ENCODE measurements at places on chromosomes 3 and 15. TPM values are rescaled to one million over a fixed set of nuclear protein-coding genes. Genes with fewer than 3 reads are reported as not detected.

The C3orf38 gene
- 36.5 TPM for total RNA-seq

The SLC6A11 gene
- total RNA-seq = not detected

The CMC1 gene
- 21.0 TPM for total RNA-seq

The PPM1L gene
- 5.9 TPM for total RNA-seq

The FBXL2 gene
- total RNA-seq = not detected

DNA sequence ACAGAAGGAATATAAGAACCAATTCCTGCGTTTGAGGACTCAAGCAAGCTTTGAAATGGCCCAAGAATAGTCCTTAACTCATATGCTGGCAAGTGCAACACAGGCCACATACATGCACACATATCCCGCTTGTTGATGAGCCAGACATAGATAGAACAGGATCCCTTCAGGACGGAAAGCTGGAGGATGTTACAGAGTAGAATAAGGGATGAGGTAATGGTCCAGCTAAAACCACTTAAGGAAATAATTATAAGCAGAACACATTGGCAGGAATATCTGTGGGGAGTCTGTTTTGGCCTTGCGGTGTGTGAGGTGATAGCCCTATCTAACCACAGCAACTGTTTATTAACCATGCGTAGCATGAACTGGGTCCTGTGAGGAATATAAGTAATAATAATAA, 25.0 kb downstream of the SCG3 start:
- no peak overlapping the region for H3K27ac ChIP-seq
- H3K27me3 ChIP-seq = peaks cover 10% of the 10 kb centered on the region
- no peak for DNase-seq
- H3K4me1 ChIP-seq = no peaks in the 10 kb centered on the region
- no peaks in the 10 kb centered on the region for H3K36me3 ChIP-seq

- no peaks in the 10 kb centered on the region for H3K4me1 ChIP-seq
- no peak for DNase-seq
- H3K4me3 ChIP-seq = no peak overlapping the region
- H3K27me3 ChIP-seq = no peaks in the 10 kb centered on the region
- H3K27ac ChIP-seq = no peak overlapping the region
Measured at GRCh38 chr3:145417678-145418077, 743.3 kb downstream of the PLOD2 start.

DNA sequence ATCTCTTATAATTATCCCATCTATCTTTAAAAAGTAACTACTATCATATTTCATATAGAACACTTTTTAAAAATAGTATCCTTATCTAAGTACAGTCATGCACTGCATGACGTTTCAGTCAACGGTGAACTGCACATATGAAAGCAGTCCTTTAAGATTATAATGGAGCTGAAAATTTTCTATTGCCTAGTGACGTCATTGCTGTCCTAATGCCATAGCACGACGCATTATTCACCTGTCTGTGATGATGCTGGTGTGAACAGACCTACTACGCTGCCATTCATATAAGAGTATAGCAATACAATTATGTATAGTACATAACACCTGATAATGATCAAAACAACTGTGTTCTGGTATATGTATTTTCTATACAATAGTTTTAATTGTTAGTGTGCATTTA, 225.0 kb downstream of the SOX2 start:
- no peak overlapping the region for H3K27ac ChIP-seq
- no peak for DNase-seq
- no peak overlapping the region for H3K4me3 ChIP-seq
- H3K4me1 ChIP-seq = no peaks in the 10 kb centered on the region

GRCh38 chr3:127288343-127288742, 497 bp upstream of the PRR20G start:
- no peaks in the 10 kb centered on the region for H3K36me3 ChIP-seq
- no peaks in the 10 kb centered on the region for H3K4me1 ChIP-seq
- no peak overlapping the region for H3K27ac ChIP-seq
- no peak overlapping the region for H3K4me3 ChIP-seq
- no peaks in the 10 kb centered on the region for H3K27me3 ChIP-seq

DNA sequence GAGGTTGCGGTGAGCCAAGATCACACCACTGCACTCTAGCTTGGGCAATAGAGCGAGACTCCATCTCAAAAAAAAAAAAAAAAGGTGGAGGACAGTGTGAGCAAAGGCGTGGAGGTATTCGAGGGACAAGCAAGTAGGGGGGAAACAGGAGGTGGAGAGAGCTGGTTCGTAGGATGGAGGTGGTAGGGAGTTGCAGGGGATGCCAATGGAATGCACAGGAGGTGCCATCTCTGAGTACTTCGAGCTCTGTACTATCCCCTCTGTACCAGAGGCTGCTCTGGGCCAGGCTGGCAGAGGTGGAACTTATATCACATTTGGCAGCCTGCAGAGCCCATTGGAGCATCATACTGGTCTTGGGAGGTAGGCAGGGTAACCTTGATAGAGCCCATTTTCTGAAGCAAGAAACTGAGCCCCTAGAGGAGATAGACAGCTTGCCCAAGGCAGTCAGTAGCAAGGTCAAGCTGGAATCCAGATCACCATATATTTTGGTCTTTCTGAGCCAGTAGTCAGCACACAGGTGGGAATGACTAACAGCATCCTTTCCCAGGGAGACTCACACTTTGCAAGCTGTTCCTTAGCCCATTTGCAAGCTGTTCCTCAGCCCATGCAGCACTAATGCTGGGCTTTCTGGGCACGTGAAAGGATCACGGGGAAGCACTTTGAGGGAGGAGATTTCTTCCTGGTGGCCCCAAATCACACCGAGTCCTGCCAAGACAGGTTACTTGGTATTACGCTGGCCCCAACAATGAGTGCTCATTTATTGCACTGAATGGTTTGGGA, 9.2 kb upstream of the CCDC33 start:
- no peak overlapping the region for H3K4me3 ChIP-seq
- H3K36me3 ChIP-seq = no peaks in the 10 kb centered on the region
- no peak for DNase-seq
- H3K4me1 ChIP-seq = no peaks in the 10 kb centered on the region

DNA sequence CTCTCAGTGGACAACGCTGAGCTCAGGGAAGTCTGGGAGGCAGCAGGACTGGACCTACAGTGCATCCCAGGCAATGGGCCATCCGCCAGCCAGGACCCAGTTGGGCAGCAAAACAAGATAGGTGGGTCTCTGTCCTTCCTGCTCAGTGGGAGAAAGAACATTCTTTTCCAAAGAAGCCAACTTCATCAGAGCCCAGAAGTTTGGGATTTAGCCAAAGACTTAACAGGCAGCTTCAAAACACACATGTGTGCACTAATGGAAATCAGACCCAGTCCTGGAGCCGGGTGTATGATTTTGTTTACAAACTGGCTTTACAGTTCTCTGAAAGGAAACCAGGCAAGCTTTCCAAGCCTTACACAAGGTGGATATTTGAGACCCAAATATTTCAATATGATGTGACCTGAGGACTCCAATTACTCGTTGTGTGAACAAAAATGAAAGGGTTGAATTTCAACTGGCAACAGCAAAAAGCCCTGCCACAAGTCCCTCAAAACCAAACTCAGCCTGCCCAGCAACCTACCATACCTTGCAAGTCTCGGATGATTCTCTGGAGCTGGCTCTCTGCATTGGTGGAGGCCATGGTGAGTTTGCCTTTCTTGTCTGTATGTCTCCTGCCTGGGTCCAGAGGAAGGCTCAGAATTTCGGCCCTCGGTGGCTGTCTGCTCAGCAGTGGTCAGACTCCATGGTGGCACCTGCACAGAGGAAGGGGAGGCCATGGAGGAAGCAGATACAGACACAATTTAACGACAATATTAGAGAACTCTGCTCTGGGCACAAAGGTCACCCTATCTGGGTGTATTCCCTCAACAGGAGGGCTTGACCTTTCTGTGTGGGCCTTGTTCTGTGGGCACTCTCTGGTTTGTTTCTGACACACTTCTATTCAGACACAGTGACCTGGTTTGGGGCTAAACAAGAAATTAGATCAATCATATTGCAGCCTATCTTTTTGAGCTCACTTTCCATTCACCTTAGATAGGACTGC, 11.0 kb downstream of the FYCO1 start:
- no peak overlapping the region for H3K4me3 ChIP-seq
- peaks cover 70% of the 10 kb centered on the region for H3K4me1 ChIP-seq
- no peak for DNase-seq

DNA sequence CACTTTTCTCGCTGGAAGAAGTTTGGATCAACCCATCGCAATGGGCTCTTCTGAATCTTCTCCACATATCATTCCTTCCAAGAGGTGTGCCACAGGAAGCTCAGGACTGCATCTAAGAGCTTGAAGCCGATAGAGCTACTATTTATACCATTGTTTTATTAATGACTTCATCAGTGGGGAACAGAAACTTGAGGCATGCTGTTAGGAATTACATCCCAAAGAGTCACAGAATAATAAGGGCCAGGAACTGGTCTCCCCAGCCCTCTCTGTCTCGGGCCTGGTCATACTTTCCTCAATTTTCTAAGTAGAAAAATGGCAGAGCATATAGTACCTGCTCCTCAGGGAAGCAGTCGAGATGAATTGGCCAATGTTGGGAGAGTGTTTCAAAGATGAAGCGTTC, 16.9 kb upstream of the C15orf61 start:
- no peak overlapping the region for H3K27ac ChIP-seq
- no peak for DNase-seq
- H3K4me1 ChIP-seq = no peaks in the 10 kb centered on the region
- no peak overlapping the region for H3K4me3 ChIP-seq

GRCh38 chr3:17233398-17233800, 348.6 kb downstream of the PLCL2 start:
- H3K4me3 ChIP-seq = no peak overlapping the region
- H3K4me1 ChIP-seq = peaks cover 15% of the 10 kb centered on the region
- H3K27ac ChIP-seq = no peak overlapping the region
- peak; percentile 30 for DNase-seq
- no peaks in the 10 kb centered on the region for H3K27me3 ChIP-seq

- DNase-seq = no peak
- H3K4me3 ChIP-seq = no peak overlapping the region
- H3K36me3 ChIP-seq = peaks cover 5% of the 10 kb centered on the region
Measured at GRCh38 chr15:42803436-42803835, 66.5 kb upstream of the CDAN1 start.

GRCh38 chr3:56357266-56357665, 111.0 kb downstream of the ERC2 start:
- H3K36me3 ChIP-seq = no peaks in the 10 kb centered on the region
- H3K27ac ChIP-seq = no peak overlapping the region
- no peaks in the 10 kb centered on the region for H3K27me3 ChIP-seq
- no peaks in the 10 kb centered on the region for H3K4me1 ChIP-seq

Measured in activated CD4-positive, alpha-beta memory T cell treated with anti-CD3 and anti-CD28 coated beads, Interleukin-2, amount 10 ng/mL, durations not matched to agents 7 days and 5 days (primary cell).